ENCODE measurements at places on chromosomes 3 and 15.

DNA sequence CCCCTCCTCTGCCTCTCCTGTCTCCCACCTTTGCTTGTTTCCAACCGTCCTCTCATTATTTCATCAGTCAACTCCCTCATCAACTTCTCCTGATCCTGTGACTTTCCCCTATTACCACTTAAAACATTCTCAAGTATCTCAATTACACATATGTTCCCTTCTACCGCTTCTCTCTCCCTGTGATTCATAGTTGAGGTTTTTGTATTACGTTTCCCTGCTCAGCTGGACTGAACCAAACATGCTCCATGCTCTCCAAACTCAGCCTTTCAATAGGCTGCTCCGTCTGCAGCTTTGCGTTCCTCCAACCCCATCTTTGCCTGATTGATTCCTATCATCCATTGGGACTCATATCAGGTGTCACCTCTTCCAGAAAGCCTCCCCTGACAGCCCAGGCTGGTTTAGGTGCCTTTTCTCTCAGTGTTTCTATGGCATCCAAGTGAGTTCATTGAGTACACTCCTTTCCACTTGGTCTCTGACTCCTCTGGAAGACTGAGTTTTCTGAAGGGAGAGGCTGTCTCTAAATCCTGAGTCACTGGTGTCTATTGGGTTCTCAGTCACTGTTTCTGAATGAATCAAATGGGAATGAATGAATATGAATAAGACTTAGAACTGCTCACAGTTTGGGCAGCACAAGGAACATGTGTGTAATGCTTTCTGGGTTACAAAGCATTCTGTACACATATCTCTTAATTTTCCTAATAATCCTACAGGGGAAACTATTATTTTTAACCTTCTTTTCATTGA, 56.4 kb downstream of the PLD1 start:
- no peak for DNase-seq

- DNase-seq, result no peak
These were observed 30.1 kb upstream of the SPTSSB start for GRCh38 chr3:161401389-161401788.

DNA sequence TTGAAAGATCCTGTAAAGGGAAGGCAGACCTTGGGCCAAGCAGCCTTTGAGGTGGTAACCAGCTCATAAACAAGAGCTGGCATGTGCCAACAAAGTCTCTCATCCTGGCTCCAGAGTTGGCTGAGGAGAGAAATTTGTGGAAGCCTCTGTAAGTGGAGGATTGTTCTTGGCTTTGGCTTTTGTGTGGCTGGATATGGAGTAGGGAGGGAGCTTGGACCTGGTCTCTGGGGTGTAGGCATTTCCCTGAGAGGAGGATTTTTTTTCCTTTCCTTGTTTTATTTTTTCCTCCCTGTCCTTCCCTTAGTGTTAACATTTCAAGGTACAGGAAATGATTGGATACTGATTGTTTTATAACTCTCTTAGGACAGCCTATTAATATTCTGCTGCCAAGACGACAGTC, 60.8 kb downstream of the ZNF609 start:
- DNase-seq, result no peak

- DNase-seq, result no peak
These were observed 25.5 kb upstream of the SHC4 start for GRCh38 chr15:48989170-48989569.

Measured in stimulated activated CD4-positive, alpha-beta T cell treated with anti-CD3 and anti-CD28 coated beads, Interleukin-1b, Interleukin-23, amount 100 ng/mL, for 1 hour (primary cell).